H7 (cell line): ENCODE measurements at places on chromosomes 12 and 14. TPM values are rescaled to one million over a fixed set of nuclear protein-coding genes. Genes with fewer than 3 reads are reported as not detected.

NUDT14 gene
- 30.4 and 33.6 TPM in 2 replicates for total RNA-seq

DNAJC22 gene
- total RNA-seq = 0.15 and 0.35 TPM in 2 replicates

ANAPC7 gene
- total RNA-seq = 77.3 and 90.4 TPM in 2 replicates

INHBE gene
- 9.6 and 10.4 TPM in 2 replicates for total RNA-seq

SLC24A4 gene
- total RNA-seq = under 0.01 TPM in 1 of 2 replicates, not detected in the other

NIN gene
- 8.5 and 14.2 TPM in 2 replicates for total RNA-seq

RNFT2 gene
- total RNA-seq = 10.8 and 15.4 TPM in 2 replicates

LAG3 gene
- 0.35 and 2.0 TPM in 2 replicates for total RNA-seq

CYP46A1 gene
- 0.04 and 0.42 TPM in 2 replicates for total RNA-seq
